ENCODE measurements at places on chromosomes 6 and 20.

DNA sequence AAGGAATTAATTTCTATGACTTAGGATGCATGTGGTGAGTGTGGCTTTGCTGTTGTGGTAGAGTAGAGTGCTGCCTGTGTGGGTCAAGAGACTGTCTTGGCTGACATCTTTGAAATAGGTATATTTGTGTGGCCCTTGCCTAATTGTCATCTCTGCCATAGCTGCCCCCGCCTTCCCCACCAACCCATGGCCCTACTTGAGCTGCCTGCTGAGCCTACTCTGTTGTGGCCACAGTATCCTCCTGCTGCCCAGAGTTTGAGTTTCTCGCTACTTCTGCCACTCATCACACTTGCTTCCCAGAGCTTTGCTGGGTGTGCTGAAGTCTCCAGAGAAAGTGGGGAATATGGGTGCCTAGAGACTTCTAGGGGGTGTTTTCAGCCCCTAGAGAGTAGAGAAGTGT, 8.0 kb downstream of the PLCG1 start:
- DNase-seq: no peak

DNA sequence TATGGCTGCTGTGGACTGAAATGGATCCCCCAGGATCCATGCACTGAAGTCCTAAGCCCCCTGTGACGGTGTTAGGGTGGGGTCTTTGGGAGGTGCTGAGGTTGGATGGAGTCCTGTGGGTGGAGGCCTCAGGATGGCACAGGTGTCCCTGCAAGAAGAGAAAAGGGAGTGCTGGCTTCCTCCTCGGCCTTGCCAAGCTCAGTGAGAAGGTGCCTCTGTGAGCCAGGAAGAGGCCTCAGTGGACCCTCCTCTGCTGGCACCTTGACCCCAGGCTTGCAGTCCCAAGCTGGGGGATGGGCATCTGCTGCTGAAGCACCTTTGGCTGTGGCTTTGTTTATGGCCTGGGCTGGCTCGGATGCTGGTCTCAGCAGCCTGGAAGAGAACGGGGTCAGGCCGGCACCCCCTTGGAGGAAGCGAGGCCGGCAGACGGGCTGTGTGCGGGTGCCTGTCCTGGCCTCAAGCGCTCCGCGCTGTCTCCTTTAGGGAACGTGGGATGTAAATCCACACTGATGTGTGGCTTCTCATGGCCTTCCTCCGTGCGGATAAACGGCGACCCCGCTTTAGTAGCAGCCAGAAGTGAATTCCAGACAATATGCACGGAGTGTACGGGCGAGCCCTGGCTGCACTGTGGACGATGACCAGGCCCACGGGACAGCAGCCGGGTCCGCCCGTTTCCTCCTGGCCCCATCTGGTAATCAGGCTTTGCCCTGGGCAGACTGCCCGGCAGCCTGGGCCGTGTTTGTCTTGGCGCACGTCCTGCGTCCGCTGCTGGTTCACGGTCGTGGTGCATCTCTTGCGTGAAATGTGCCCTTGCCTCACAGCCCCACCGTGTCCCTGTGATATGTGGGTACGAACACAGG, 182.6 kb downstream of the ERMARD start:
- DNase-seq: no peak

DNA sequence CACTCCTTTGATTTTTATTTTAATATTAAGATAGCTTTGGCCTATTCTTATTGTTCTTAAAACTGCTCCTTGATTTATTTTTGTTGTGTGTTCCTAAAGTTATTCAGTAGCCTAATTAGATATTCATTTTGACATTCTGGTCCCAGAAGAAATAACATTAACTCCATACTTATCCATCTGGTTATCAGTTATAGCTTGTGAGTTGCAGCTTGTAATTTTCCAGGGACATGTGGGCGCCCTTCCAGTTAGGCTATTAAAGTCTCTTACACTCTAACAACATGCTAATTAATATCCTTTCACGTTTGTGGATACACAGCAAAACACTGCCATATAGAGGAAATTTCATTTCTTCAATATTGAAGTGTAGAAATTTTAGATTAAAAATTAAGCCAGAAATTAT, 987.5 kb downstream of the HACE1 start:
- DNase-seq: no peak

GRCh38 chr20:62717933-62718332, 9.3 kb downstream of the NTSR1 start:
- no peak for DNase-seq

- no peak for DNase-seq
Observed at GRCh38 chr20:51535075-51535386, 7.5 kb downstream of the NFATC2 start.

GRCh38 chr6:167142433-167142761, 15.4 kb downstream of the GPR31 start:
- DNase-seq: no peak

DNA sequence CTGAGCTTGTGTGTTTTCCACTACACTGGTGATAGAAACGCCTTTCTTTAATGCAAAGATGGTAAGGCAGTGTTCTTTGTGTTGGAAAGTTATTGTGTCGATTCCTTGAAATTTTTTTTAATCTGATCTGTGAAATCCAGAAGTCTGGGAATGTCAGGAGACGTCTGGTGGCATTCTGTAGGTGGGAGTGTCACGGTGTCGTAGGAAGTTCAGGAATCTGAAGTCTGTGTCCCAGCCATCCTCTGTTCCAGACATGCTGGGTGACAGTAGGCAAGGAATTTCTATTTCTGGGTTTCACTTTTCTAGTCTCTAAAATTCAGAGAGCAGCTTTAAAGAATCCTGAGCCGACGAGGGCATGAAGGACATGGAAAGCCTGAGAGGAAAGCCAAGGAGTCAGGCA, 223.8 kb downstream of the ZNF217 start:
- DNase-seq: no peak

DNA sequence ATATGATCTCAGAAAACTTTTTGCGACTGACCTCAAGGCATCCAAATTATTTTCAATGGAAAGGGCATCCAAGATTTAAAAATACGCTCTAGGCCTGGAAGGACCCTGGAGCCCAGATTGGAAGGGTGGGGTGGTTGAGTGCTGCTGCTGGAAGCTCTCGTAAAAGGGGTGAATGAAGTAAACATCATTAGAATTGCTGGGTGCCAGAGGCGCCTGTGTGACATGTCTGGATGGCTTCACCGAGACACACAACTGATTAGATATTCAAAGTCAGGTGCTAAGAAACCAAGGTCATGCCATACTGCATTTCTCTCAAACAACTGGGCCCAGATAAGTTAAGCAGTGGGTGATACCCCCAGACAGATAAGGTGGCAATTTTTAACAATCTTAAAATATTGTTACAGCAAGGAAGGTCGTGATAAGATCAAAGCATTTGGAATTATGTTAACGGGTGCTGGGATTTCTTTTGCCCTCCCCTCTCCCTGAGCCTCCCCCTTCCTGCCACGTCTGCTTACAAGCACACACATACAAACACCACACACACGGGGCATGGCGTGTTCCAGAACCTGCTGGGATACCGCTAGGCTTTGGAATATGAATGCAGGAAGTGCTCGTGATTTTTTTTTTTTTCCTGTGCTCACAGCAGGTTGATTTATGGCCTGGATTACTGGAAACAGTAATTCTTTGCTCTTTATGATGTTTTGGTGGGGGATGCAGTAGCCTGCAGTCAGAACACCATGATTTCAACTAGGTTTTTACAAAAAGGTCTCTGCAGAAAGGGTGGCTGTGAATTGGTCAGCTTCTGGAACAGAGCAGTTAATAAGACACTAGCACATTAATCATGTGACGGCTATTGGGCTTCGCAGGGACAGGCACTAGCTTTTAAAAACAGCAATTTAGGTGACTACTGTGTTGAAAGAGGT, 551.2 kb downstream of the QKI start:
- no peak for DNase-seq

GRCh38 chr6:26224940-26225847, 138.0 kb downstream of the HFE start:
- no peak for DNase-seq

GRCh38 chr6:30763155-30763617, 18.8 kb upstream of the IER3 start:
- DNase-seq: no peak

- DNase-seq: no peak
Observed at GRCh38 chr6:168438783-168439520, 2.0 kb upstream of the SMOC2 start.

Data from iPS DF 6.9 (cell line).